ENCODE measurements at places on chromosomes 2 and 18.

DNA sequence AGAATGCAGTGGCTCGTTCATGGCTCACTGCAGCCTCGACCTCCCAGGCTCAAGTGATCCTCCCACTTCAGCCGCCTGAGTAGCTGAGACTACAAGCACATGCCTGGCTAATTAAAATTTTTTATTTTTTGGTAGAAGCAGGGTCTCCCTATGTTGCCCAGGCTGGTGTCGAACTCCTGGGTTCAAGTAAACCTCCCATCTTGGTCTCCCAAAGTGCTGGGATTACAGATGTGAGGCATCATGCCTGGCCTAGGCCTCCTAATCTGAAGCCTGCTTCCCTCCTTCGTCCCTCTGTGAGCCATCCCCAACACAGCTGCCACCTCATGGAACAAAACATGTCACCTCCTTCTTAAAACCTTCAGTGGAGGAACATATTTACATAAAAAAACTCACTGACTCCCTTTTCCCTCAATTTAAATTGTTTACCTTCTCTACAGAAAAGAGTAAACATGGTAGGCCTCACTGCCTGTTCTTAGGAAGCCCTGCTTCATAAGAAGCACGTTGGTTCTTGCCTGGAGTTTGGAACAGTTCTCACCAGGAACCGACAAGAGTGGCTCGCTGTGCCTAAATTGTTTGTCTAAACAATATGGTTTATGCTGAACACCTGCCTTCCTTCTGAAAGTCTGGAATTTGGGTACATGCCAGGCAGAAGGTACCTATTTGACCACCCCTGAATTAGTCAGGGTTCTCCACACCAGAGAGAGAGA, 12.1 kb upstream of the RHOB start:
- no peak for DNase-seq

DNA sequence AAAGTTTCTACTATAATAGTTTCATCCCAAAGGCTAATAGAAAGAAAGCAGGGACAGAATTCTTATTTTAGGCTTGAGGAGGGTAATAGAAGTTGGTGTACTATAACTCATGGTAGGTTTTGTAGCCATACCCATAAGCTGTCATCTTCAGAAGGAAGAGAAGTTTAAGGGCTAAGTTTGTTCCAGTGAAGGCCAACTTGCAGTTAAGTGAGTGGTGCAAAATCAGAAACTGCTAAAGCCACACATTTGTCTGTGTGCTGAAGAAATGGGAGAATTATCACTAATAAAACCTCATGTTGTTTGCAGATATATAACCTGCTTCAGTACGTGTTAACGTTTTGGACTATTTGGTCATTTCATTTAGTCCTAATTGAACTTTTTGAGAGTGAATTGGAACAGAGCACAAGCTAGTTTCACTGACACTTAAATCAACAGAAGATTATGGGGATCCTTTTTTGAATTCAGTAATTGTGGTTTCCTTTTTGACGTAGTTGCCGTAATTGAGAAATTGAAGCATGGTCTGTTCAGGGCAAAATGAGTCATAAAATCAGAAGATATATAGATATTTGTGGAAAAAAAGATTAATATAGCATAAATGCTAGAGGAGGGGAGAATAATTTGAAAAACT, 69.1 kb downstream of the PHLPP1 start:
- no peak for DNase-seq

GRCh38 chr2:62216616-62217015, 20.7 kb downstream of the B3GNT2 start:
- no peak for DNase-seq

GRCh38 chr2:144796164-144796563, 276.2 kb upstream of the ZEB2 start:
- DNase-seq, result no peak

GRCh38 chr2:196468394-196468793, 171.1 kb upstream of the CCDC150 start:
- no peak for DNase-seq
